ENCODE measurements at places on chromosomes 5 and 9. TPM values are rescaled to one million over a fixed set of nuclear protein-coding genes. Genes with fewer than 3 reads are reported as not detected.

- no peaks in the 10 kb centered on the region for H3K27me3 ChIP-seq
- peak; percentile 10 for DNase-seq
- no peak overlapping the region for H3K4me3 ChIP-seq
- H3K4me1 ChIP-seq, result peaks cover 3% of the 10 kb centered on the region
These were observed 47.1 kb upstream of the POU4F3 start for GRCh38 chr5:146291421-146292074.

DNA sequence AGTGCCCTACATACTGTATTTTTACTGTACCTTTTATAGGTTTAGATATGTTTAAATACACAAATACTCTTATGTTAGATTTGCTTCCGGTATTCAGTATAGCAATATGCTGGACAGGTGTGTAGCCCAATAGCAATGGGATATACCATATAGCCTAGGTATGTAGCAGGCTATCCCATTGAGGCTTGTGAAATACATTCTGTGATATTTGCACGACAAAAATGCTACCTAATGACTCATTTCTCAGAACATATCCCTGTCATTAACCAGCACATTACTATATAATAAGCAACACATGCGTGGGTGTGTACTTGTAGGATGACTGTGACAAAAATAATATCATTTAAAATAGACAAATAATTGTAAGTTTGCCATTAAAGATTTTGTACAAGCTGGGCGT is 208.8 kb downstream of the MRPS30 start:
- no peaks in the 10 kb centered on the region for H3K27me3 ChIP-seq
- no peaks in the 10 kb centered on the region for H3K4me1 ChIP-seq
- no peak for DNase-seq
- no peaks in the 10 kb centered on the region for H3K36me3 ChIP-seq
- H3K27ac ChIP-seq, result no peak overlapping the region

PDCD1LG2 gene
- total RNA-seq, result 8.8 TPM

GRCh38 chr5:158837908-158838307 is 261.8 kb downstream of the EBF1 start:
- no peak overlapping the region for H3K4me3 ChIP-seq
- no peaks in the 10 kb centered on the region for H3K27me3 ChIP-seq
- no peaks in the 10 kb centered on the region for H3K4me1 ChIP-seq
- H3K27ac ChIP-seq, result no peak overlapping the region
- H3K36me3 ChIP-seq, result no peaks in the 10 kb centered on the region
- DNase-seq, result no peak

LCN10 gene
- not detected for total RNA-seq

DMRT2 gene
- total RNA-seq, result 0.18 TPM

DNA sequence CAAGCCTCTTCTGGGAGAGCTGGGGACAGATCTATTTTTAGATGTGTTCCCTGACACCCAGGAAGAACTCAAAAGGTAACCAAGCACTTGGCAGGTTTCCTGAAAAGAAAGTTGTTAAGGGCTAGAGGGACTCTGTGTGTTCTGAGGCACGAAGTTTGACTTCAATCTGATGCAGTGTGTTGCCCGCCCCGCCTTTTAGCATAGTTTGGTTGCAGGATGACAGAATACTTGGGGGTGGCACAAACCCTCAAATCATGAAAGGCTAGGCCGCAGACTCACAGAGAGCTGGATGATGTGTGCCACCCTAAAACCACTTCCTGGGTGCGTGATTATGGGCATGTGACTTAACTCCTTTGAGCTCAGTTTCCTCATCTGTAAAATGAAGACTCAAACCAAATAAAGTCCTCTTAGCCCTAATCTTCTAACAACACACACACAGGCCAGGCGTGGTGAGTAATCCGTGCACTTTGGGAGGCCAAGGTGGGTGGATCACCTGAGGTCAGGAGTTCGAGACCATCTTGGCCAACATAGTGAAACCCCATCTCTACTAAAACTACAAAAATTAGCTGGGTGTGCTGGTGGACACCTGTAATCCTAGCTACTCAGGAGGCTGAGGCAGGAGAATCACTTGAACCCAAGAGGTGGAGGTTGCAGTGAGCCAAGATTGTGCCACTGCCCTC is 12.8 kb upstream of the NDFIP1 start:
- no peaks in the 10 kb centered on the region for H3K36me3 ChIP-seq
- no peak overlapping the region for H3K27ac ChIP-seq
- no peak overlapping the region for H3K4me3 ChIP-seq
- DNase-seq, result no peak

SPTAN1 gene
- 523 TPM for total RNA-seq

GRCh38 chr5:133904641-133905040 is 63.8 kb downstream of the C5orf15 start:
- no peaks in the 10 kb centered on the region for H3K36me3 ChIP-seq
- no peaks in the 10 kb centered on the region for H3K4me1 ChIP-seq
- no peak overlapping the region for H3K4me3 ChIP-seq
- no peaks in the 10 kb centered on the region for H3K27me3 ChIP-seq
